Cardiac muscle cell (in vitro differentiated cells and primary cell): ENCODE measurements at places on chromosomes 13 and 19. TPM values are rescaled to one million over a fixed set of nuclear protein-coding genes. Genes with fewer than 3 reads are reported as not detected.

GRCh38 chr19:12975221-12975741 lies 5.9 kb downstream of the DAND5 start:
- no peak for DNase-seq

The ZNF560 gene
- 0.35 and 0.80 TPM in 2 replicates for total RNA-seq

The PRTN3 gene
- total RNA-seq: 0.60 TPM in 1 of 2 replicates, not detected in the other

DNA sequence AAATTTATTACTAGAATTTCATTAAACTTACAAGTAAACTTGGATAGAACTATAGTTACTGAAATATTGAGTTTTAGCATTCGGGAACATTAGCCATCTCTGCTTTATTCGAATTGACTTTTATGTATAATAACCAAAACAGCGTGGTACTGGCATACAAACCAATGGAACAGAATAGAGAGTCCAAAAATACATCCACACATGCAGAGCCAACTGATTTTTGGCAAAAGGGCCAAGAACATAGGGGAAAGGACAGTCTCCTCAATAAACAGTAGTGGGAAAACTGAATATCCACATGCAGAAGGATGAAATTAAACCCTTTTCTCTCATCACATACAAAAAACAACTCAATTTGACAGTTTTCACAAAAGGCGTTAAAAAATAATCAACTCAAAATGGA lies 84.3 kb downstream of the EPSTI1 start:
- no peak for DNase-seq

The SLC17A7 gene
- 1.6 and 2.2 TPM in 2 replicates for total RNA-seq

The ZNF154 gene
- total RNA-seq: 14.0 and 20.1 TPM in 2 replicates

- peak; percentile 46 for DNase-seq
Observed at GRCh38 chr13:26964278-26965250, 204.0 kb upstream of the GPR12 start.
